Upper lobe of left lung (tissue), 6 donors: ENCODE measurements at places on chromosomes 11 and 22.

- no peak for DNase-seq
These were observed 1245.7 kb downstream of the BRD1 start for GRCh38 chr22:48581796-48582469.

DNA sequence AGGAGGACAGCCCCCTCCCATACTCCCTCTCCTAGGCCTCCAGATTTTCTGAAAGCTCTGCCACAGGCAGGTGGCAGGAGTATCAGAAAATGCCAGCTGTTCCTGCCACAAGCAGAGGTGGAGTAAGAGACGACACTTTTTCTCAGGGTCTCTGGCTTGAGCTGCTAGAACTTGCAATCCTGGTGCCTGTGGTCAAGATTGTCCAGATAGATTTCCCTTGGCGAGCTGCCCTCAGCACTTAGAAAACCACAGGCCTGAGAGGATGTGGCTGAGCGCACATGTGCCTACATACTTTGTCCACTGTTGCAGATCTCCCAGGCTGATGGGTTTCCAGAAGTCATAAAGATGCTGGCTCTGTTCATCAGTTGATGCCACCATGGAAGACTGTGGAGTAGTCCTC lies 65.7 kb upstream of the NAV2 start:
- no peak for DNase-seq

DNA sequence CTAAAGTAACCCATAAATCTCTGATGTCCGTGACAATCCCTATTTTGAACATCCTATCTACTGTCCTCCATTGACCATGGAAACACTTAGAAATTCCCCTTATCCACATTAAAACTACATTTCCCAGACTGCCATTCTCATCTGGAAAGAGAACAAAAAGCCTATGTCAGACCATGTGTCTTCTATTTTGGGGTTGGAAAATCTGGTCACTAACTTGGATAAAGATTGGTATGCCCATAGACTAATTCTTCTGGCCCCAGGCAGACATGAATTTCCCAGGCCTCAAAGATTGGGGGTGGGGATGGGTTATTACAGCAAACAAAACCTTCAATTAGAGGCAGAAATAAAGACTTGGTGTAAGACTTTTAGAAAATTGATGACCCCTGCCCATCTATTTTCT lies 30.9 kb upstream of the CREB3L1 start:
- no peak for DNase-seq

DNA sequence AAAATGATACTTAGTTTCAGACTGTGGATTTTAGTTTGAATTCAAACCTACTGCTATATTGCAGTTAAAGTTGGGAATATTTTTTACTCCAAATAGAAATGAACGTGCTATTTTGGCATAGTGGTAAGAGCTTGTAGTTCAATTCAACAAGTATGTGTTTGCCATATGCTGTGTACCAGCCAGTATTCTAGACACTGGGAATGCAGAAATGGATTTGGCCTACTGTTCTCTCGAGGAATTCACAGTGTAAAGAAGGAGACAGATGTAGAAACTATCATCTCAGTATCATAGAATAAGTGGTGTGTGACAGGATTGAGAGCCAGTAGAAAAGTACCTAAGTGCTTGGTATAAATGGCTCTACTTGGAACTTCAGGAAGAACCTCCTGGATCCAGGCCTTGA lies 80.4 kb downstream of the ATXN10 start:
- no peak for DNase-seq

DNA sequence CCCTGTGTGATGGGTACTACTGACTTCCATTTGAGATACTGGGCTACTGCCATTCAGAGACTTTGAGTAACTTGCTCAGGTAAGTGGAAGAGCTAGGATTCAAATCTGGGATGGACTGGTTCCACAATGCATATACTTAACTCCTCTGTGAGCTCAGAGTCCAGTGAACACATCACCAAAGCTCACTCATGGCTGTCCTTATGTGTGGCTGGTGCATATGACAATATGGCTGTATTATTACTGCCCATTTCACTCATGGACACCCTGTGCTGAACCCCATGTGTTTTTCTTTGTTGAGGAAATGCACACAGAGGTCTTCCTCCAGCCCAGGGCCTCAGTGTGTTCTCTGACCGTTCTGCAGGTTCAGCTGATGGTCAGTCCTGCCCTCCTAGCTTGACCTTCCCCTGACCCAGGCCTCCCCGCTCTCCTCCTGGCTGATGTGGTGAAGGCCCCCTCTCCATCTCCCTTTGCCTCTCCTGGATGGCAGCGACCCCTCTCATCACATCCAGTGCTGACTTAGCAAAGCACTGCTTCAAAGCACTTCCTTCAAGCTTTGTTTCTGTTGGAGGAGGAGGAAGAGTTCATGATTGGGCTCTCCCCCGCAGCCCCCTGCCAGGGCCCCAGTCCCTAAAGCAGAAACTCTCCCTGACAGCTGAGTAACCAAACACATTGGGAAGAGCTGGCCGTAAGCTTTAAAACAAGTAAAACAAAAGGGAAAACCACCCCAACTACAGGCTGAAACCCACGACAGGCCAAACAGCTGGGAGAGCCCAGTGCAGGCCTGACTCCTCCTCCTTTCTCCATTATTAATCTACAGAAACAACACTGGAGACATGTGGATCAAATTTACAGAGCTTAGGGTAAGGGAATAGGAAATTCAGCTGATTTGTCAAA lies 101.2 kb downstream of the NAT10 start:
- no peak for DNase-seq

- DNase-seq, result no peak
These were observed 2.9 kb upstream of the BTBD10 start for GRCh38 chr11:13465909-13466371.

- no peak for DNase-seq
These were observed 25.2 kb upstream of the MICALL1 start for GRCh38 chr22:37880668-37881440.
